ENCODE measurements at places on chromosomes 1 and 21. TPM values are rescaled to one million over a fixed set of nuclear protein-coding genes. Genes with fewer than 3 reads are reported as not detected.

- no peaks in the 10 kb centered on the region for H3K27me3 ChIP-seq
- H3K4me1 ChIP-seq = peaks cover 17% of the 10 kb centered on the region
- H3K36me3 ChIP-seq = no peaks in the 10 kb centered on the region
- H3K27ac ChIP-seq = no peak overlapping the region
These were observed 39.8 kb upstream of the ID3 start for GRCh38 chr1:23599125-23599524.

- no peaks in the 10 kb centered on the region for H3K36me3 ChIP-seq
- H3K27ac ChIP-seq = no peak overlapping the region
- H3K27me3 ChIP-seq = no peaks in the 10 kb centered on the region
- no peaks in the 10 kb centered on the region for H3K4me1 ChIP-seq
- H3K4me3 ChIP-seq = no peak overlapping the region
- DNase-seq = no peak
These were observed 25.5 kb downstream of the JAM2 start for GRCh38 chr21:25664491-25664931.

DNA sequence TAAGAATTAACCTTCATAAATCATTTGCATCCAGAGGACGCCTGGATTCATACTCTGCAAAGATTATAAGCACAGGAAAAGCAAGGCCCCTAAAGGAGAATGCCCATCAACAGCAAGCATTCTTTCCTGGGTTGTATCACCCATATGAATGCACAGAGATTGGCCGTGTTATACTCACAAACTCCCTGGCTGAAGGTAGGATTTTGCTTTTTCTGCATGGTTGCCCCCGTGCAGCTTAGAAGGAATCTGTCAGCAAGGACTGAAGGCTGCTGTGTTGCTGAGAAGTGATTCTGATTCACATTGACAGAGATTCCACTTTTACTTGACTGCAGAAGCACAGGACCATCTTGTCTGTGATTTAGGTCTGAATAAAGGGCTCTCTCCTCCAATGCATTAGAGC is 283.0 kb downstream of the LRRIQ3 start:
- no peak overlapping the region for H3K4me3 ChIP-seq
- no peak overlapping the region for H3K27ac ChIP-seq
- DNase-seq = no peak

DNA sequence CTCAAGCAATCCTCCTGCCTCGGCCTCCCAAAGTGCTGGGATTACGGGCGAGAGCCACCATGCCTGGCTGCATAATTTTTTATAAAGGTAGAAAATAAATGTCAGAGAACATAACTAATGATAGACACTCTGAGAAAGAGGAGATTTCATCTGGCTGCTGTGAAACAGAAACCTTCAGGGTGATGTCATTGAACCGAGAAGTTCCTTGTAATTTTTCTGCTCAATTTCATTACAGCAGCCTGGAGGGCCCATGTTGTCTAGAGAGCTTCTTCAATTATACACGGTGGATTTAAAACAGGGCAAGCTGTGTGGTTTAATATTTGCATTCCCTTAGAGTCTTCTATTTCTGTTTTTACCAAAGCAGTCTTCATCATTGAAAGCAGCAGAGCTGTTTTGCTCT is 64.3 kb upstream of the MORC3 start:
- no peaks in the 10 kb centered on the region for H3K4me1 ChIP-seq
- H3K27ac ChIP-seq = no peak overlapping the region
- DNase-seq = no peak
- H3K4me3 ChIP-seq = no peak overlapping the region
- H3K27me3 ChIP-seq = no peaks in the 10 kb centered on the region

DNA sequence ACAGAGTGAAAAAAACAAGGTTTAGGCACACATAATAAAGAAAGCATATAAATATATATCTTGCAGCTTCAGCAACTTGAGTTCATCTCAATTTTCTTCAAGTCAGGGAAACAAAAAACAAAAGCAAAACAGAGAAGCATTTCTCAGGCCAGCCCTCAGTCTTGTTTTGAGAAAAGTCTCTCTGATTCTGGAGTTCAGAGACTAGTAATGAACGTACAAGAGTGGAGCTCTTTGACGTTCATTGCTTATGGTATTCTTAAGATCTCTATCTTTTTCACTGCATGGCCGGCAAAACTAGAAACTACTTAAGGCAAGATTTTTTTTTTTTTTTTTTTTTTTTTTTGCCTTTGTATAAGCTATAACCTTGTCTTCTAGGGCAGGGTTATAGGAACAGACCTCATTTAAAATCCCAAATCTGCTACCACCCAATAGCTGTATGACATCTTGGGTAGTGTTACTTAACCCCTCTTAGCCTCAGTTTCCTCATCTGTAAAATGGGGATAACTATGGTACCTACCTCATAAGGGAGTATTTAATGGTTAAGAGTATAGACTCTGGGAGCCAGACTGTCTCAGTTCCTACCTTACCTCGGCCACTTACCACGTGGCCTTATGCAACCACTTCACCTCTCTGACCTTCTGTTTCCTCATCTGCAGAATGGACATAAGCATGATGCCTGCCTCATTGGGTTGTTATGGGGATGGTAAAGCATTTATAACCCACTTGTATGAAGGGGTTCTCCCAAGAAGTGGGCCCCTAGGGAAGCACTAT is 33.6 kb downstream of the LMO4 start:
- no peaks in the 10 kb centered on the region for H3K4me1 ChIP-seq
- no peak overlapping the region for H3K4me3 ChIP-seq
- no peaks in the 10 kb centered on the region for H3K27me3 ChIP-seq
- H3K36me3 ChIP-seq = no peaks in the 10 kb centered on the region
- no peak for DNase-seq

DNA sequence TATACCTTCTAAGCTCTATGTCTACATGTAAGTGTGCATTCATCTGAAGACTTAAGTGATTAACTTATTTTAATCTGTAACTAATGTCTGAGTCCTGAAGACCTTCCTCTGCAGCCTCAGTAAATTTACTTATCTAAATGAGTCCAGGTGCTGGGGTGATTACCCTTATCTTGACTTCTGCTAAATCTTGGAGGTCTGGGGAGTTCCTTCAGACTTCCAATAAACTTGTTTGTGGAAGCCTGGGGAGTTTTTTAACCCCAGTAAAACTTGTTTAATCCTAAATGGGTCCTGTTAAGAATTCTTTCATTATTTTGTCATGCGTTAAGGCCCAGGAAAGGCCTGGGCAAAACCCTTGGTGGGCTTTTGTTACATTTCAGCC is 37.0 kb downstream of the RSPH1 start:
- no peak overlapping the region for H3K27ac ChIP-seq
- H3K27me3 ChIP-seq = no peaks in the 10 kb centered on the region
- H3K4me3 ChIP-seq = no peak overlapping the region
- H3K4me1 ChIP-seq = peaks cover 7% of the 10 kb centered on the region

DNA sequence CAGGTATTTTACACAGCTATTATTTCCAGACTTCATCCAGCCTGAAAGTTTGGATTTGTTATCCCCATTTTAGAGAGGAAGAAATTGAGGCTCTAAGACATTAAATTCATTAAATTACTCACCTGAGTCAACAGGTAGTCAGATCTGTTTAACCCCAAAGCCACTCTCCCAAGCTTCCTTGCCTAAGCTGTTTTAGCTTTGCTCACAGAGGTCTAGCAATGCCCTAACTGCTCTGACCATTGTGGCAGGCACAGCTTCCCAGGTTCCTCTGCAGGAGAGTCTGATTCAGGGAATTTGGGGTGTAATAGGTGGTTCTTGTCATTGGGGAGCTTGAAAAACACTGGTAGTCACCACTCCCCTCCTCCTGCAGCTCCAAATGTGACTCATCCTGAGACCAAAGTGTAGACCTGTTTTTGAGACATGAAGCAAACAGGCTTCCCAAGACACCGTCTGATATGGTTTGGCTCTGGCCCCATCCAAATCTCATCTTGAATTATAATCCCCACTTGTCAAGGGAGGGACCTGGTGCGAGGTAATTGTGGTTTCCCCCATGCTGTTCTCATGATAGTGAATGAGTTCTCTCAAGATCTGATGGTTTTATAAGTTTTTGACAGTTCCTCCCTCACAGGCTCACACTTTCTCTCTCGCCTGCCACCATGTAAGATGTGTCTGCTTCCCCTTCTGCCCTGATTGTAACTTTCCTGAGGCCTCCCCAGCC is 142.8 kb upstream of the DNAH14 start:
- H3K27me3 ChIP-seq = no peaks in the 10 kb centered on the region
- no peaks in the 10 kb centered on the region for H3K4me1 ChIP-seq
- DNase-seq = no peak
- H3K27ac ChIP-seq = no peak overlapping the region
- no peak overlapping the region for H3K4me3 ChIP-seq

DNA sequence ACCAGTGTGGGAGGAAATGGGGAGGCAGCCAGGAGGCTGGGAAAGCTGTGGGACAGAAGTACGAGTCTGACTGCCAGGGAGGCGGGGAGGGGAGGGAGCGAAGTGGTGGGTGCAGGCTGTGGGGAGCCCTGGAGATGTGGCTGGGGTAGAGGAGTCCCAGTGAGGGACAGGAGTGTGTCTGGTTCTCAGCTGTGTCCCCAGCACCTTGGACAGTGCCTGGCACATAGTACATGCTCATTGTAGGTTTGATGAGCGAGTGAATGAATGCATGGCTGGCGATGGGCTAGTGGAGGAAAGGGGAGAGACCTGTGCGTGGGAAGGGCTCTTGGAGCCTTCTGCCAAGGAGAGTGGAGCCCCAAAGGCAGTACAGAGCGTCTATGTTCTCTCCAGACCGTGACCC is 104.1 kb downstream of the SIK1 start:
- no peaks in the 10 kb centered on the region for H3K36me3 ChIP-seq
- peaks cover 9% of the 10 kb centered on the region for H3K4me1 ChIP-seq
- no peaks in the 10 kb centered on the region for H3K27me3 ChIP-seq
- no peak overlapping the region for H3K27ac ChIP-seq

- no peak overlapping the region for H3K4me3 ChIP-seq
- H3K36me3 ChIP-seq = no peaks in the 10 kb centered on the region
- DNase-seq = no peak
- H3K4me1 ChIP-seq = peaks cover 71% of the 10 kb centered on the region
- no peak overlapping the region for H3K27ac ChIP-seq
These were observed 52.0 kb downstream of the SLX9 start for GRCh38 chr21:44991538-44992483.

DNA sequence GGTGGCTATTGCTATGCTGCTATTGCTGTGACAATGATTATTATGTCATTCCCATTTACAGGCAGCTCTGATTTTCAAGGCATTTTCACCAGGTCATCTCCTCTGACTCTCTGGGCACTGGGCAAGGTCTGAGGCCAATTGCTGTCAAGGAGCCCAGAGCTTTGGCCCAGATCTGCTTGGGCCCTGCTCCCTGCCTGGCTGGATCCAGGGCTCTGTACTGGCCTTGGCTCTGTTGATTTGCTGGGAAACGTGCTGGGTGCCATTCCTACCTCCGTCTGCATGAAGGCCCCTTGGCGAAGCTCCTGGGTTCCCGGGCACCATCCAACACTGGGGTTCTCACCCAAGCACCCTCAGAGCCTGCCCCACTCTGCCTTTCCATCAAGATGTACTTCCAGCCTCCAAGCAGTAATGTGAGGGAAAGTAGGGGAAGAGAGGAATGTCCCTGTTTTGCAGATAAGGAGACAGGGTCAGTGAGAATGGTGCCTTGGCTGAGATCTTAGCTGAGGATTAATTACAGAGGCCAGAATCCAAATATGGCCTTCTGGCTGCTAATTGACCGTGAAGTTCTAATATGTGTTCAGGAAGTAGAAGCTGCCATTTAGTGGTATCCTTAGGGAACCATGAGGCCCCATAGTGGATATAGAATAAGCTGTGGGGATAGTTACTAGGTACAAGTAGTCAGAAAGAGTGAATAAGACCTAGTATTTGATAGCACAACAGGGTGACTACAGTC is 63.9 kb downstream of the HTR6 start:
- H3K27me3 ChIP-seq = no peaks in the 10 kb centered on the region
- DNase-seq = no peak
- H3K36me3 ChIP-seq = no peaks in the 10 kb centered on the region
- no peak overlapping the region for H3K27ac ChIP-seq

DNA sequence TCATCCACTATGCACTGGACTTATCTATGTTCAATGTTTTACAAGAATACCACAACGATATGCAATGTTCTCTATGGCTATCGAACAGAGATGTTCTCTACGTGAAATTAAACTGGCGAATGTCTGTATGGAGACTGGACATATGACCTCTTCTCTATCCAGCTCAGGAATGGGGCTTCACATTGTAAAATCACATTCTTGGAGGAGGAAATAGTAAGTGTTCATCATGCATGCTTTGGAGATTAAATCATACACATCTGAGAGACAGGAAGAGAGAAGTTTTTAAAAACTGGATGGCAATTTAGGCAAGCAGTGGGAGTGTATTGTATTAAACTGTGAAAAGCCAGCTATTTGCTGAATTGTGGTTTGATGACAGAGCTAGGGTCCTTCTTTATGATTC is 47.9 kb upstream of the RGL1 start:
- peaks cover 12% of the 10 kb centered on the region for H3K4me1 ChIP-seq
- H3K4me3 ChIP-seq = no peak overlapping the region
- no peaks in the 10 kb centered on the region for H3K27me3 ChIP-seq
- H3K36me3 ChIP-seq = no peaks in the 10 kb centered on the region
- no peak for DNase-seq

- peaks cover 5% of the 10 kb centered on the region for H3K4me1 ChIP-seq
- H3K27ac ChIP-seq = no peak overlapping the region
- H3K4me3 ChIP-seq = no peak overlapping the region
- H3K36me3 ChIP-seq = no peaks in the 10 kb centered on the region
These were observed 38.3 kb downstream of the LRRN2 start for GRCh38 chr1:204647114-204647804.

- H3K27ac ChIP-seq = peak overlapping the region; percentile 93
- no peaks in the 10 kb centered on the region for H3K36me3 ChIP-seq
- no peak for DNase-seq
- H3K4me3 ChIP-seq = peak overlapping the region; percentile 91
These were observed 644 bp downstream of the UBE4B start for GRCh38 chr1:10033359-10033845.

DNA sequence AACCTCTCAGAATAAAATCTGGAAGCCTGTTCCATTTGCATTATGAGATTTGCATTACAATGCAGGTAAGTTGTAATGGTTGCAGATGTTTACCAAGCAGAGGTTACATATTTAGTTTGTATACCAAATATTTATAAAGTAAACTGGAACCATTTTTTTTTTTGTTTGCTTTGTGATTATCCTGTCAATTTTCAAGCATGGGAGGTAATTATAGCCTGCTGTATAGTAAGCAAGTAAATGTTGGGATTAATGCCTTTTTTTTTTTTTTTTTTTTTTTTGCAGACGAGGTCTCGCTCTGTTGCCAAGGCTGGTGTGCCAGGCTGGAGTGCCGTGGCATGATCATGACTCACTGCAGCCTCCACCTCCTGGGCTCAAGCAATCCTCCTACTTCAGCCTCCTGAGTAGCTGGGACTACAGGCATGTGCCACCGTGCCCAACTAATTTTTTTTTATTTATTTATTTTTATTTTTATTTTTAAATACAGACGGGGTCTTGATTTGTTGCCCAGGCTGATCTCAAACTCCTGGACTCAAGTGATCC is 21.0 kb downstream of the NFYC start:
- H3K27me3 ChIP-seq = no peaks in the 10 kb centered on the region
- peaks cover 15% of the 10 kb centered on the region for H3K36me3 ChIP-seq
- no peak overlapping the region for H3K4me3 ChIP-seq
- DNase-seq = no peak
- peaks cover 22% of the 10 kb centered on the region for H3K4me1 ChIP-seq

The WLS gene
- polyA plus RNA-seq = 69.0 TPM

The HAO2 gene
- polyA plus RNA-seq = not detected

The YRDC gene
- polyA plus RNA-seq = 46.1 TPM
